ENCODE measurements at places on chromosomes 12 and 14. TPM values are rescaled to one million over a fixed set of nuclear protein-coding genes. Genes with fewer than 3 reads are reported as not detected.

CCDC85C gene
- total RNA-seq = 85.2 TPM

CACNA2D4 gene
- 0.09 TPM for total RNA-seq

PLA2G1B gene
- not detected for total RNA-seq

ADAMTS20 gene
- 1.6 TPM for total RNA-seq

PLEKHD1 gene
- total RNA-seq = 0.20 TPM

DBX2 gene
- total RNA-seq = not detected

RASSF8 gene
- 60.6 TPM for total RNA-seq

FSCB gene
- not detected for total RNA-seq

ITFG2 gene
- total RNA-seq = 59.3 TPM

GRCh38 chr14:104451474-104451873, 128.1 kb upstream of the C14orf180 start:
- peaks cover 63% of the 10 kb centered on the region for H3K27me3 ChIP-seq
- H3K4me3 ChIP-seq = no peak overlapping the region
- no peak for DNase-seq
- no peaks in the 10 kb centered on the region for H3K4me1 ChIP-seq
- H3K27ac ChIP-seq = no peak overlapping the region
- no peaks in the 10 kb centered on the region for H3K36me3 ChIP-seq

DNA sequence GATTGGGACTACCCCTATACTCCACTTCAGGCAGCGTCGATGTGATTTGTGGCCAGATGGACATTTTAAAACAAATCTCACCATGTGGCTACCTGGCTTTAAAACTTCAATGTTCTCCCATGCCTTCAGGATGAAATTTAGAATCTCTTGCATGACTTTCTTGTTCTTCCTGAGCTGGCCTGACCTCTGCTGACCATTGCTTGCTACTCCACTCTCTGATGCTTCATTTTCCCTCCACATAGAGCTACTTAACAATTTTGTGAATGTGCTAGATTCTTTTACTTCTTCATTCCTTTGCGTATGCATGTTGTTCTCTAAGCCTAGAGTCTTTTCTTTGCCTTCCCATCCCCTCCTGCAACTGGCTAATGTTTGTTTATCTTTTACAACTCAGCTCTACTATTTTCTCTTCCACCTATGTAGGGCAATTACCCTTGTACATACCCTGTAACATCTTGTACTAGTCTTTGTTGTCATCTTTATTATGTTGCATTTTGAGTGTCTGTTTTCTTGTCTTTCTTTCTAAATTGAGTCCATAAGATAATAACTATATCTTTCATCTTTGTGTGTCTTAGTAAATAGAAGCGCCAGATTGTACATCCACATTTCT, 41.2 kb downstream of the YLPM1 start:
- H3K27me3 ChIP-seq = no peaks in the 10 kb centered on the region
- peaks cover 2% of the 10 kb centered on the region for H3K4me1 ChIP-seq
- H3K36me3 ChIP-seq = peaks cover 27% of the 10 kb centered on the region
- DNase-seq = no peak
- H3K4me3 ChIP-seq = no peak overlapping the region
- H3K27ac ChIP-seq = no peak overlapping the region

- peak within 1 kb of the TSS; percentile 4 for H3K4me3 ChIP-seq
- H3K36me3 ChIP-seq = no peaks in the 10 kb centered on the region
- H3K4me1 ChIP-seq = no peaks in the 10 kb centered on the region
- peaks cover 27% of the 10 kb centered on the region for H3K27me3 ChIP-seq
- H3K27ac ChIP-seq = no peak within 1 kb of the TSS
Observed at GRCh38 chr14:103084021-103084919, at the start of gene LBHD2. TSS of gene LBHD2 (plus strand) at chr14:103084210. CDS start at chr14:103086013, 1,803 bp downstream.

DNA sequence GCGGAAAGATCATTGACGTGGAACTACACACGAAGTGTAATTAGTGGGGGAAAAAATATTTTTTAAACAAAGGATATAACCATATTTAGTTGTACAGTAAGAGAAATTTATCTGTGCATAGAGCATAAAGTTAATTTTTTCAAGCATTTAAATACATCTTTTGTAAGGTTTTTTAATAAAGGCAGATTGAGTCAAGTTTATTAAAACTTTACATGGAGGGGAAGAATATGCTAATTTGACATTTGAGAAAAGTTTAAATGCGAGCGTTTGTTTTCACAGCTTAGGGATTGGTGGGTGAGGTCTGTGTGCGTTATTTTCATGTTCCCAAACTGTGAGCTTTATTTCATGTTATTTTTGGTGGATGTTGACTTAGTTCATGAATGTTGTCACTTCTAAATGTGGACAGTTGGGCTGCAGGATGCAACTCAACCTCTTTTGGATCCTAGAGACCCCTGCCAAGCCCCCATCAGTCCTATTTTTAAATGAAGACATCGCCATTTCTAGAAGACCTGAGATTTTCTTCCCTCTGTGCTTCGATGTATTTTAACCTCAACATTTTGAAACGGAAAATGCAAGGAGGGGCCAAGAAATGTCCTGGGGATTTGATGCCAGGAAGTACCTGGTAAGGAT, 32.3 kb downstream of the BRI3BP start:
- no peaks in the 10 kb centered on the region for H3K27me3 ChIP-seq
- H3K4me1 ChIP-seq = no peaks in the 10 kb centered on the region
- no peak overlapping the region for H3K4me3 ChIP-seq
- H3K36me3 ChIP-seq = peaks cover 10% of the 10 kb centered on the region
- DNase-seq = no peak

DNA sequence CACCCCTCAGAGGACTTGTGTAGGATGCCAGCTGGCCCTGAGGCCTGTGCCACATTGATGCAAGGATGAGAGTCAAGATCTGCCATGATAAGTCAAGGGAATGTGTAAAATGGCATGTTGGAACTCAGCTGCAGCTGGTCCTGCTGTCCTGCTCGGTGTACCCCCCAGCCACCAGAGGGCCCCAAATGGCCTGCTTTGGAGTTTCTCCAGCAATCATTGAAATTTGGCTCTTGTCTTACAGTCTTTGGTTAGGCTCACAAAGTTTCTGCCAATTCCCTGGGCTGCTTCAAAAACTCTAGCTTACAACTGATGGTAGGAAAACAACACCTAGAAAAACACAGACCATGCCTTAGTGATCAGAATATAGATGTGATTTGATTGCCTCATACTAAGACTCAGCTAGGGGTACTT, 76.8 kb downstream of the HSD17B6 start:
- H3K4me3 ChIP-seq = no peak overlapping the region
- H3K27me3 ChIP-seq = peaks cover 3% of the 10 kb centered on the region
- H3K36me3 ChIP-seq = no peaks in the 10 kb centered on the region
- DNase-seq = no peak
- peaks cover 52% of the 10 kb centered on the region for H3K4me1 ChIP-seq

DNA sequence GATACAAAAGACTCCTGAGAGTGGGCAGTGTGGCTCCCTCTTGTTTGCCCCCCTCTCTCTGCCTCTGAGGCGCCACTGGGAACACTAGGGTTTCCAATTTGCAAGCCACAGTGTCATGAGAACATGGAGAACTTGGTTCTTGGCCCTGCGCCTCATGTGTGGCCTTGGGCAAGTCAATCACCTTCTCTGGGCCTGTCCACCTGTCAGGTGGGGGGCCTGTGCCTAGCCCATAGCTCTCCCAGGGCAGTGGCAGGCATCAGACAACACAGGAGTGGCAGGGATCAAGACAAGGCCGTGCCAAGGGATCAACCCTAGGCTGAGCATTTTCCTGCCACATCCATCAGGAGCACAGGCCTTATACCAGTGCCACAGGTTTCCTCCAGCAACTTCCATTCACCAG, 185.3 kb downstream of the CALM1 start:
- DNase-seq = no peak
- peaks cover 2% of the 10 kb centered on the region for H3K4me1 ChIP-seq
- no peak overlapping the region for H3K4me3 ChIP-seq
- H3K27me3 ChIP-seq = no peaks in the 10 kb centered on the region
- H3K36me3 ChIP-seq = peaks cover 14% of the 10 kb centered on the region

- no peak for DNase-seq
- H3K27ac ChIP-seq = no peak overlapping the region
- H3K36me3 ChIP-seq = peaks cover 5% of the 10 kb centered on the region
- H3K4me1 ChIP-seq = peaks cover 26% of the 10 kb centered on the region
- H3K4me3 ChIP-seq = peak overlapping the region; percentile 93
Observed at GRCh38 chr14:60720391-60720790, 3.8 kb downstream of the SIX4 start.

DNA sequence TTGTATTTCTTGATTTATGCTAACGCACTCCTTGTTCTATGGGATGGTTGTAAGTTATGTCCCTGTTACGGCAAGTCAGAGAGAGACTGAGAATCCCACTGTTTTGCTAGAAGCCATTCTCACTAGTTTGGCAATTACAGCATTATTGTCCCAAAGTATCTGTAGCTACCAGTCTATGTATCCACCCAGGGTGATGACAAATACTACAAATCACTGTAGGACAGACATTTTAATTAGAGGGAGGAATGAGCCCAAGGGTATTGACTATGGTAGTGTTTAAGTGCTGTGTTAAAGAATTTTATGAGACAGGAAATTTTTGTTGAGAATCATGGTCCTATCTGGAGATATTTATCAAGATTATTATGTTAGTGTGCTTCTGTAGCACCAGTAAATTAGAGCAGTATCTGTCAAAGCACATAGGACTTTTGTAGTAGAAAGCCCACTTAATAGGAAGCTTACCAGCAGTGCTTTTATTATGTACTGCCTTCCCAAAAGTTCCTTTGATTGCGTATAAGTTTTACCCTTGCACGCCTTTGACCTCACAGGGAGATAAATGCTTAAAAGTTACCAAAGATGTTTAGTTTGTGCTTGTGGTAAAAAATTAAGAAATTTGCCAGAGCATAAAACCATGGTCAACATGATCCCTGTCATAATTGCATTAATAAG, 10.7 kb downstream of the PRKCH start:
- no peaks in the 10 kb centered on the region for H3K36me3 ChIP-seq
- peaks cover 32% of the 10 kb centered on the region for H3K27me3 ChIP-seq
- H3K4me1 ChIP-seq = peaks cover 18% of the 10 kb centered on the region

GRCh38 chr12:14313379-14314138, 51.9 kb upstream of the ATF7IP start:
- peaks cover 8% of the 10 kb centered on the region for H3K36me3 ChIP-seq
- no peak for DNase-seq
- no peak overlapping the region for H3K27ac ChIP-seq
- H3K4me3 ChIP-seq = no peak overlapping the region

- peak within 1 kb of the TSS; percentile 93 for H3K4me3 ChIP-seq
- no peaks in the 10 kb centered on the region for H3K27me3 ChIP-seq
- H3K4me1 ChIP-seq = peaks cover 22% of the 10 kb centered on the region
- peak; percentile 99 for DNase-seq
Observed at GRCh38 chr12:25195056-25195971, at the start of the genes DNAI7 and ETFRF1. TSS of gene DNAI7 (minus strand) at chr12:25195160. CDS start at chr12:25195078, 82 bp downstream. TSS of gene ETFRF1 (plus strand) at chr12:25195237. CDS start at chr12:25203957, 8,720 bp downstream.

GRCh38 chr12:120536064-120536791, 2.1 kb downstream of the RNF10 start:
- no peak for DNase-seq
- H3K4me3 ChIP-seq = peak overlapping the region; percentile 95
- peaks cover 3% of the 10 kb centered on the region for H3K36me3 ChIP-seq
- peak overlapping the region; percentile 84 for H3K27ac ChIP-seq
- H3K4me1 ChIP-seq = peaks cover 47% of the 10 kb centered on the region

- H3K27me3 ChIP-seq = no peaks in the 10 kb centered on the region
- H3K36me3 ChIP-seq = no peaks in the 10 kb centered on the region
- DNase-seq = no peak
- no peak overlapping the region for H3K4me3 ChIP-seq
- H3K27ac ChIP-seq = peak overlapping the region; percentile 51
- peaks cover 46% of the 10 kb centered on the region for H3K4me1 ChIP-seq
Observed at GRCh38 chr12:42985506-42985905, 396.0 kb upstream of the PRICKLE1 start.

GRCh38 chr14:60944204-60944603, 36.7 kb downstream of the TRMT5 start:
- peaks cover 15% of the 10 kb centered on the region for H3K4me1 ChIP-seq
- H3K27me3 ChIP-seq = no peaks in the 10 kb centered on the region
- H3K27ac ChIP-seq = no peak overlapping the region
- H3K4me3 ChIP-seq = no peak overlapping the region
- DNase-seq = no peak
- peaks cover 15% of the 10 kb centered on the region for H3K36me3 ChIP-seq

- H3K27ac ChIP-seq = no peak overlapping the region
- no peak for DNase-seq
- no peak overlapping the region for H3K4me3 ChIP-seq
- H3K36me3 ChIP-seq = no peaks in the 10 kb centered on the region
Observed at GRCh38 chr12:88993651-88994050, 358.6 kb downstream of the DUSP6 start.

- H3K4me3 ChIP-seq = no peak overlapping the region
- H3K4me1 ChIP-seq = no peaks in the 10 kb centered on the region
- no peaks in the 10 kb centered on the region for H3K36me3 ChIP-seq
- peaks cover 2% of the 10 kb centered on the region for H3K27me3 ChIP-seq
- H3K27ac ChIP-seq = no peak overlapping the region
Observed at GRCh38 chr12:70876952-70877351, 43.6 kb downstream of the PTPRR start.

GRCh38 chr12:57837864-57838562, 8.5 kb downstream of the CTDSP2 start:
- peak overlapping the region; percentile 22 for H3K4me3 ChIP-seq
- H3K4me1 ChIP-seq = peaks cover 86% of the 10 kb centered on the region
- H3K27ac ChIP-seq = peak overlapping the region; percentile 92
- no peak for DNase-seq
- no peaks in the 10 kb centered on the region for H3K27me3 ChIP-seq
- no peaks in the 10 kb centered on the region for H3K36me3 ChIP-seq

- DNase-seq = no peak
- no peaks in the 10 kb centered on the region for H3K36me3 ChIP-seq
- no peak overlapping the region for H3K27ac ChIP-seq
- H3K4me1 ChIP-seq = peaks cover 6% of the 10 kb centered on the region
Observed at GRCh38 chr12:43696154-43696553, 62.4 kb downstream of the PUS7L start.

GRCh38 chr14:80475074-80475473, 263.8 kb upstream of the DIO2 start:
- H3K27ac ChIP-seq = no peak overlapping the region
- no peaks in the 10 kb centered on the region for H3K27me3 ChIP-seq
- H3K4me3 ChIP-seq = no peak overlapping the region
- no peaks in the 10 kb centered on the region for H3K4me1 ChIP-seq

- DNase-seq = no peak
- no peak overlapping the region for H3K4me3 ChIP-seq
- peak overlapping the region; percentile 74 for H3K27ac ChIP-seq
- H3K36me3 ChIP-seq = no peaks in the 10 kb centered on the region
Observed at GRCh38 chr14:51564460-51564859, 87.2 kb upstream of the FRMD6 start.

Data from mesothelial cell of epicardium (in vitro differentiated cells).